Effector CD4-positive, alpha-beta T cell (primary cell): ENCODE measurements at places on chromosomes 7 and 10.

DNA sequence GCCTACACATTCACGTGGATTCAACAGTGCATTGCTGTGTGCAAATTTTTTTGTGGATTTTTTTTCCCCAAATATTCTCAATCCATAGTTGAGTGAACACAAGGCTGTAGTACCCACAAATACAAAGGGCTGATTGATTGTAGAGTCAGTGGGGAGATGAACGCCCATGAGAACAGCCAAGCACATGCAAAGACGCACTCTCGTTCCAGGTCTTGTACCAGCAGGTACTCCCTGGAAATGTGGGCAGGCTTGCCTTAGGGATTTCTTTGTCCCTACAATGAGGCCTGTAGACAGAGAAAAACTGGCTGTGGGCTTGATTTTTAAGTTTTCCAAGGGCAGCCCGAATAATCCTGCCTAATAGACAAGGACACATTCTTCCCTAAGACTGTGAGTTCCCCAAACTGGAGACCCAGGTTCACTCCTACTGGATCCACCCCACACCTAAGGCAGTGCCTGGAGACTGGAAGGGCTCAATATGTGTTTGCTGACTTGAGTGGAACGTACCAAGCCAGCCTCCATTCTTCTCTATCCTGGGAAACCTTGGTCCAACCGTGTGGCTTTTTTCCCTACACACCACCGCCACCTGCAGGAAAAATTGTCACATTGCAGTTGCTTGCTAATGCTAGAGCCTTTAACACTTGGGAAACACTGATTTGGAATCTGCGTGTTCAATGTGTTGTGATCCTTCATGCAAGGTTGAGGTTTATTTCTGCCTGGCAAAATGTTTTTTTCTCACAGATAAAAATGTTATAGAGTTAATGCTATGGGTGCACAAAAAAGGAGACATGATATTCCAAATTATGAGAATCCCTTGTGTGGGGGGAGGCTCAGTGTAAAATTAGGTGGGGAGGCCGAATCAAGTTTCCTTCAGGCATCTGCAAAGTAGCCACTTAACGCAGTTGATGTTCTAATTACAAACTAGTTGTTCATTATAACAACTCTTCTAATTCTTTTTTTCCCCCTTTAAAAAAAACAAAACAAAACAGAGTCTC is 49.3 kb downstream of the PPP1R17 start:
- DNase-seq: no peak

- DNase-seq: no peak
Observed at GRCh38 chr7:134438946-134439345, 20.0 kb downstream of the AKR1B1 start.

- no peak for DNase-seq
Observed at GRCh38 chr10:79268742-79269141, 78.5 kb upstream of the PPIF start.

DNA sequence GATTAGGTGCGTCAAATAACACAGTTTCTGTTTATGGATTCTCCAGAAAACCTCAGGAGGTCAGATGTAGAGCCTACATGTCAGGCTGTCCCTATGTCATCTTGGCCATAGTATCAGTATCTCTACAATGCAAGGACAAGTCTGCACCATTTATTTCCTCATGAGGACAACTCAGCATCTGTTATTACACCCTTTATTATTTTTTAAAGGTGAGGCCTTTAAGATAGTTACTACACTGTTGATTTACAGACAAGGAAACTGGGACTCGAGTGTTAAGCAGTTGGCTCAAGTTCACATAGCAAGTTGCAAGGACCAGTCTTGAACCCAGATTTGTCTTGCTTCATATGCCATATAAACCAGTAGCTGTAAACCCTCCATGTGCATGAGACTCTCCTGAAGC is 23.2 kb upstream of the PPA1 start:
- DNase-seq: no peak

GRCh38 chr7:151091003-151091402 is 4.7 kb downstream of the AGAP3 start:
- no peak for DNase-seq

- no peak for DNase-seq
Observed at GRCh38 chr10:122045212-122045611, 56.2 kb downstream of the TACC2 start.

DNA sequence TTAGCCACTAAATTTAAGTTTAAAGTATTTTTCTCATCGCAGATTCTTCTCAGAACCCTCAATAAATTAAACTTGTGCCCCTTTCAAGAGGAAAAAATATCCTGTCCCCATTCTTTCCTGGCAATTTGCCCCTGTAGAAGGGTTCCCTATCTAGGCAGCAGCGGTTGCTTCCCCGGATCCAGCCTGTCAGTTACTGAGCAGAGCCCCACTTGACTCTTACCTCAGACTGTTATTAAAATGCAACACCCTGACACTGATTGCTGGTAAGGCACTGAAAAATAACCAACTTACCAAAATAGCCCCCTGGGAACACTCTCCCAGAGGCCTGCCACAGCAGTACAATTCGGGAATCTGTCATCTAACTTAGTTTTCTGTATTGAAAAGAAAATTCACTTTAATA is 13.9 kb downstream of the LMTK2 start:
- DNase-seq: no peak

GRCh38 chr10:29199339-29199738 is 89.5 kb upstream of the LYZL1 start:
- no peak for DNase-seq

DNA sequence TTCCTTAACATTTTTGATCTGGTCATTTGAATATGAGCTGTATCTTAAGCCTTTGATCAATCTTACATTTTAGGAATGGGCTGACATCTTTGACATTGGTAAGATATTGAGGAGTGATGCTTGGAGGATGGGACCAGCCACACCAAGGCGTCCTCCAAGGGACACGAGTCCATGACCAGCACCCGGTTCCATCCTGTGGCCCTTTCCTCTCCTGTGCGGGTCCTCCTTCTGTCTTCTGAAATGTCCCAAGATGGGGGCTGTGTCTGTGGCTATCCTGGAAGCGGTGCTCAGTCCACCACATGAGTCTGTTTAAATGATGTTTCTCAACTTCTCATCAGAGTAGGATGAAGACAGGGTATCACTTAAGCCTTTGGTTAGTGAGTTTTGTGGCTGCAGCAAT is 67.3 kb upstream of the SHH start:
- DNase-seq: no peak

DNA sequence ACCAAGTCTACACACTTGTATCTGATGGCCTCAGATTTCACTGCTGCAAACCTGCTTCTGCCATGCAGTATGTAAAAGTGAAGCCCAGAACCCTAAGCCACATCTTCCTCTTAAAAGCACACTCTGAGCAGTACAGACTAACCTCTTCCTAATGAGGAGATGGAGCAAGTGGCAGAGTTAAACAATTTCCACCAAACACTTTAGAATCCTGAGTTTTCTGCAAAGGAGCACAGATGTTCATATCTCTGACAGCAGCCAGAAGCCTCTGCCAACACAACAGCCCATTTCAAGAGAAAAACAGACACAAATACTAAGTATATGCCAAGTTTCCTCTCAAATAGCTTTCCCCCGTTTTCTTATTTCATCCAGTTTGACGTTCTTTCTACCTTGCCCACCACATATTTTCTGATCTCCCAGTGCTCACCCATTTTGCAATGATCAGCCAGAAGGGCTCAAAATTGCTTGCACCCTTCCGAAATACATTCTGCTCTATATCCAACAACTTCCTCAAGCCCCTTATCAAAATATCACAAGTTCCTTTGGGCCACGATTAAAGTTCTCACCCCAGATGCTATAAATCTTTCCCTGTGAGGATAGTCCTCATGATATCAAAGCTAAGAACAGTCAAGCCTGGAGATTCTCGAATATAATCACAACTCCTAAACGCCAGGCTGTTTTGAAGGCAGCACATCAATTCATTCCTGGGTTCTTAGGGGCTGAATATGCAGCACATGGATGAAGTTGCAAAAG is 27.5 kb downstream of the ELMO1 start:
- no peak for DNase-seq

DNA sequence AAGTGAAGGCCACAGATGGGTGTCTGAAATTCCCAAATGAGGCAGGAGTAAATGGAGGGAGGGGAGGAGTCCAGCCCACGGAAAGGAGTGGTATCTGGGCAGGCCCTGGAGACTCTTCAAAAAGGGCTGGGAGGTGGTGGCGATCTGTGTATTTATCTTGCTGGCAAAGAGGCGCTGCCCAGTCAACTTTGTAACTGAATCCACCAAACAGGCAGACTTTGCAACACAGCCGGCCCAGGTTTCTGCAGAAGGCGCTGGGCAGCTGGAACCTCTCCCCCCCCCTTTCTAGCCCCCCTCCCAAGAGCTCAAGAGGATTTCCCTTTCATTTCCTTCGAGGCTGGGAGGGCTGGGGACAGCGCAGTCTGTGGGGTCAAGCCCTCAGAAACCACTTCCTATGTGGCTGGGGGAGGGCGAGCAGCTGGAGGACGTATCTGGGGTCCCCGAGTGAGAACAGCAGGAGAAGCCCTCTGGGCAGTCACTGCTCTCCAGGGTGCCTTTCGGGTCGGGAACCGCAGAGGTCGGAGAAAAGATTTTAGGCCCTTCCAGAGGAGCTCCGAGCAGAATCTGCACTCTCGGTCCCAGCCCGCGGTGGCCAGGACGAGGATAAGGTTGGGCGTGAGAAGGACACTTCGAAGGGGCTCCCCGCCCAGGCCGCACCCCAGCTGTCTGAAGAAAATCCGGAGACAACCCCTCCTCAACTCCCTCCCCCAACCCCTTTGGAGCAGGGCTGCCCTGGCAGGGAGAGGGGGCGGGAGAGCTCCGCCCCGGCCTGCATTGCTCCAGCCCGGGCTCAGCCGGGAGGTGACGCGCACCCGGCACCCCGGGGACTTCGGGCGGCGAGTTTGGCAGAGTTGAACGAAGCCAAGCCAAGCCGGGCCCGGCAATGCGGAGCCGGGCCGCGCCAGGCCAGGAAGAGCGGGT is 965 bp downstream of the ZCCHC24 start:
- DNase-seq: peak; percentile 35

- DNase-seq: no peak
Observed at GRCh38 chr7:116408166-116408565, 91.4 kb upstream of the CAV2 start.

DNA sequence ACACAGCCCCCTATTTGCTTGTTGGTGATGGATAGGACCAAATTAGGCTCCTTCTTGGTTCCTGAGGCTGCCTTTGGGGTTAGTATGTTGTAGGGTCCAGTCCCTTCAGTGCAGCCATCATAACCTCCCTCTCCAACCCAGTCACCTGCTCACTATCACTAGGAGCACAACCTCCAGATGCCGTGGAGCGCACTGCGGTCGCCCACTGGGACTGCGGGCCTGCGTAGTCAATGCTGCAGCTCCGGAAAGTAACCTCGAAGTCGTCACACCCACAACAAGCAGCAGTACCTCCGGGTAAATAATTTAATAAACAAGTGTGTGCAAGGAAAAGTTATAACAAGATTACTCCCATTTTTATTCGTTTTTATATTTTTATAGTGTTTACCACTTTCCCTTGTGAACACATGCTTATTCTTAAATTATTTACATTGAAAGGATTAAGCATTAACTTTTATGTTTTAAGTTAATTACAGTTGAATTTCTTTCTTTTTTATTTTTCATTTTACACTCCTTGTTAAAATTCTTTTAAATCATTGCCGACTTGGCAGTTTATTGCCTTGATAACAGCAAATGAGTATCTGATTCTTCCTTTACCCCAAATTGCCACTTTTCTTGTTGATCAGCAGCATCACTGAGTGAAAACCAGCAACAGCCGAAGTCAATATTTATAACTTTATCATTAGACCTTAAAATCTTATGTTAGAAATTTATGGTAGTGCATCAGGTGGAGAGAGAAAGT is 399.5 kb upstream of the LRGUK start:
- DNase-seq: no peak

DNA sequence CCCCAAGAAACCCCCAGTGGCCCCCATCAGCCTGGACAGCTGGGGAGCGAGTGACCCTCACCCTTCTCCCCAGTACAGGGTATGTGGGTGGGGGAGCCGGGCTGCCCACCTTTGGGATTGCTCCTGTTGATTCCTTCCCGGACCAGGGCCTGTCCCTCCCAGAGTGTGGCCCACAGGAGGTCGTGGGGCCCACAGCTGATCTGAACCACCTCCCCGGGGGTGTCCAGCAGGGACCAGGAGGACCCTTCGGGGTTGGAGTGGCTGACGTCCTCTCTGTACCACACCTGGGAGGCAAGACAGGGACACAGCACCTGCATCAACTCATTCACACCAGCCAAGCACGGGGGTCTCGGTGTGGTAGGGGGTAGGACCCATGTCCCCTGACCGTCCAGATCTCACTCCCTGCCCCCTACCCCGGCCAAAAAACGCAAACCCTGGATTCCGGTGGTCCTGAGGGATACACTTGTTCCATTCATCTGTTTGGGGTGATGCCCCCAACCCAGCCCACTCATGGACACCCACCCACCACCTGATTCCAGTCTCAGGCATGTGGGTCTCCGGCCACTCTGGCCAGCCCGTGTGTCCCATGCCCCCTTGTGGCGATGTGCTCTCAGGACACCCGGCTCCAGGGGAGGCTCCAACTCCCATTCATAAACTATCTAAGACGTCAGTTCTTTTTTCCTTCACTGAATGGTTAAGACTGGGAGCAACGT is 10.9 kb downstream of the TECPR1 start:
- DNase-seq: no peak

DNA sequence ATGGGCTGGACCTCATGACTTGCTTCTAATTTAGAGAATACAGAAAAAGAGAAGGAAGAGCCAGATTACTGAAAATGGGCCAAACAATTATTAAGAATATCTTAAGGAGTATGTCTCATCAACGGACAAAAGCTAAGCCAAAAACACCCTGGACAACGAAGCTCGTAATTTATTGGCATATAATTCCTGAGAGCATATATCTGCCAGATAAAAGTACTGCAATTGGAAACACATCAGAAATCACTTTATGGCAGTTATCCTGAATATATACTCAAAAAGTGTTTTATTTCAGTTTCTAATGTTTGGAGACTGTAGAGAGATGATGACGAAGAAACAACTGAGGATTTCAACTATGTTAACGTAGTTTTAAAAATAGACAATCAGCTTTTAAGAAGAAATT is 211.8 kb downstream of the CSTF2T start:
- DNase-seq: no peak

GRCh38 chr7:45343746-45344145 is 186.2 kb downstream of the RAMP3 start:
- DNase-seq: no peak

DNA sequence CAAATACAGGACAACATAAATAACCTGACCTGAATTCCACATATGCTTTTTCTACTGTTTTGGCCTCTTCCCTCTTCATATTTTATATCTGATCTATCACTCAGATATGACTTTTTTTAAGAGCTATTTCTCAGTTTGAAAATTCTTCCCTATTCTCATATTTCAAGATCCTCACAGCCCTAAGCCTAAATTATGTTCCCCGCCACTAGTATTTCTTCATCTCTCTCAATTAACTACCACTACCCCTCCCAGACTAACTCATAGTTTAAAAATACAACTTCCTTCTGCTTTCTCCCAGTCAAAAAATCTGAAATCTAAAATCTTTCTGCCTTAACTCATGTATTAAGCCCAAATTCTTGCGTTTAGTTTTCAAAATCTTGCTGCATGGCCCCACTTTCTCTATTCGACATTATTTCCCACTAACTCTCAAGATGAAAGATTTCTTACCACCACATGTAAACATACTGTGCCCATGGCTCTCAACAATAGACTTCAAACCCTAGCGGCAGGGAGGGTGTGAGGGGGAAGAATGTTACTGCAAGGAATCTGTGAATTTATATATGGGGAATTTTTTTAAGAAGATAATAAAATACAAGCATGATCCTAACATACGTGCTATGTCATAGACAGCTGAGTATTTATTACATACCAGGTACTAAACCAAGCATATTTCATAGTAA is 64.6 kb downstream of the TFEC start:
- no peak for DNase-seq

GRCh38 chr10:54159924-54160323 is 641.1 kb downstream of the PCDH15 start:
- no peak for DNase-seq

GRCh38 chr10:106913348-106913747 is 251.2 kb downstream of the SORCS1 start:
- DNase-seq: no peak
